ENCODE measurements at places on chromosomes 11 and 22.

DNA sequence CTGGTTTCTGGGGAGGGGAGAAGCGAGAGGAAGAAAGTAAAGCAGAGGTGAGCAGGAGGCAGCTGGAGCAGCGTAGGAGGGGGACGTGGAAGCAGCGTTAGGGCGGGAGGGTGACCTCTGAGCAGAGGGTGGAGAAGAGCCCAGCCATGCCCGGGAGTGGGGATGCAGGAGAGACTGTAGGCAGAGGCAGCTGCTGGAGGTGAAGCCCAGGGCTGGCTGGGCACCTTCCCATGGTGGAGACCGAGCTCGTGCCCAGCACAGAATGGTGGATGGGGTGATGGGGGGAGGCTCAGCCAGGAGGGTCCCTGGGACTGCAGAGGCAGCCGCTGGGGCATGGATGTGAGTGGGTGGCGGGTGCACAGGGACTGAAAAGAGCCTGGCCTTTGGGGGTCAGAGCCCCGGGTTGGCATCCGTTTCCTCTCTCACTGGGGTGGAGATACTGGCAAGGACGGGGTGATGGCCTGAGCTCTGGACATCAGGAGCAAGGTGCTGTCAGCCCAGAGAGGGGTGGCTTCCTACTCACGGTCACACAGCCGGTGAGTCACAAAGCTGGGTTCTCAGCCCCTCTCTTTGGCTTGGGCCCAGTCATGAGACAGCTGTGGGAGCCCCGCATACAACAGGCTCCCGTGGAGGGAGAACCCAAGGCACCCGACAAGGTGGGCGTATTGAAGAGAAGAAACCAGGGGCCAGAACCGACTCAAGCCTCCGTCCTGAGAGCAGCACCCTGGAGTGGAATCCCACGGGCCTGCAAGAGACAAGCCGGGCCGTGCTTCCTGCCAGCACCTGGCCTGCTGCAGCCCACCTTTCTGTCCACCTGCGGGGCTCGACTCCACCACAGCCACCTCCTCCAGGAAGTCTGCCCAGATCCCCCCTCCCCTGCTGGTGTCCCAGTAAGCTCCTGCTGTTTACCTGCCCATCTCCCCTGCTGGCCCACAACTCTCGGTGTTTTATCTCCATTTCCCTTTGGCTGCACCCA is 45.8 kb upstream of the FGF3 start:
- DNase-seq = no peak

DNA sequence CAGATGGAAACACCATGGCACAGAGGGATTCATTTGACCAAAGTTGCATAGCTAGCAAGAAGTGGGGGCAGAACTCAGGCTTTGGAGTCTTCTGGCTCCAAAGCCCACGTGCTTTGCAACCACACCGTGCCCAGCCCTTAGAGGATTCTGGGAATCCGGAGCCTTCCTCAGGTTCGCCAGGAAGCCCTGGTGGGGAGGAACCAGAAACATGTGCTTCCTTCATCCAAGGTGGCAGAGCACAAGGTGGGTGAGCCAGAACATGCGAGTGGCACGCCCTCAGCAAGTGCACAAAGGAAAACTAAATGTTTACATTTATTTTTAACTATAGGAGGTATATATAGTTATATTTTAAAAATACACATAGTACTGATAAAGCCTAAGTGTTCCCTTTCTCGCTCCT is 151.9 kb upstream of the NECTIN1 start:
- no peak for DNase-seq

DNA sequence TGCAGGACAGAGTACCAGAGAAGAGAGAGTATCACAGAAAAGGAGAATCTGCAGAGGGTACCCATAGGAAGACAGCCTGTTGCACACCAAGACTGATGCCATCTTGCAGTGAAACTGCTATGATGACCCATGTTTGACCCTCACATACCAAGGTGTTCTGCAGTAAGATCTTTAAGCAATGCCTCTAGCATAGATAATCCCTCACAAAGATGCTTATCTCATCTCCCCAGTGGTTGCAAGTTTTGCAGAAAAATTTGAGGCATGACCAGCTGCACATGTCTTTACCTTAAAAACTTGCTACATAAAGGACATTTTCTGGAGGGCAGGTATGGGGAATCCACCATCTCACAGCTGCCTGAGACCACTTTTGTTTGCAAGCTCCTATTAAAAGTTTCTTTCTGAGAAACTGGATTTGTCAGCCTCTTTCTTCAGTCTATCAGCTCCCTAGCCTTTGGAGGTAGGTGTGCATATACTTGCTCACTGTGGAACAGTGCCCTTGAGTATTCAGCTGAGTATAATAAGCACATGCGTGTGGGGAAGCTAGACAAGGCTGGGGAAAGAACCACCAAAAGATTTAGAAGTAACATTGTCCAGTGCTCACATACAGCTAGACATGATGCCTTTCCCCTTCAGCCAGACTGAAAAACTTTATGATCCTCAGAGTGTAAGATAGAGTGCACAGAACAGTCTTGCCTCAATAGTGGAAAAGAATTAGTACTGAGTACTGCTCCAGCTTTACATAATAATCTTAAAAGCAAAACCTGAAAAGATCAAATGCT is 100.3 kb upstream of the TEAD1 start:
- no peak for DNase-seq

DNA sequence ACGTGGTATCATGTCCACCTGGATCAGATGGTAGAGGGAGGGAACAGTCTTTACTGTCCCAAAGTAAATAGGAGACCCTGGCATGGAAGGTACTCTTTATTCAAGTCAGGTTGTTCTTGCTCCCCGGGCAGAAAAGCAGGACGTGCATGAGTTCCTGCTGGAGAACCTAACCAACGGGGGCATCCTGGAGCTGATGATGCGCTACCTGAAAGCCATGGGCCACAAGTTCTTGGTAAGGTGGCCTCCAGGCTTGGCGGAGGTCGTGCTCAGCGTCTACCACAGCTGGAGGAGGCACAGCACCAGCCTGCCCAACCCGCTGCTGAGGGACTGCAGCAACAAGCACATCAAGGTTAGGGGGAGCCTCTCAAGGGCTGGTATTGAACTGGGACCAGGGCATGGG is 48.7 kb downstream of the CABIN1 start:
- DNase-seq = no peak

- DNase-seq = no peak
Observed at GRCh38 chr22:24986816-24987215, 34.3 kb downstream of the KIAA1671 start.

- DNase-seq = no peak
Observed at GRCh38 chr11:112748713-112749543, 212.3 kb upstream of the NCAM1 start.

DNA sequence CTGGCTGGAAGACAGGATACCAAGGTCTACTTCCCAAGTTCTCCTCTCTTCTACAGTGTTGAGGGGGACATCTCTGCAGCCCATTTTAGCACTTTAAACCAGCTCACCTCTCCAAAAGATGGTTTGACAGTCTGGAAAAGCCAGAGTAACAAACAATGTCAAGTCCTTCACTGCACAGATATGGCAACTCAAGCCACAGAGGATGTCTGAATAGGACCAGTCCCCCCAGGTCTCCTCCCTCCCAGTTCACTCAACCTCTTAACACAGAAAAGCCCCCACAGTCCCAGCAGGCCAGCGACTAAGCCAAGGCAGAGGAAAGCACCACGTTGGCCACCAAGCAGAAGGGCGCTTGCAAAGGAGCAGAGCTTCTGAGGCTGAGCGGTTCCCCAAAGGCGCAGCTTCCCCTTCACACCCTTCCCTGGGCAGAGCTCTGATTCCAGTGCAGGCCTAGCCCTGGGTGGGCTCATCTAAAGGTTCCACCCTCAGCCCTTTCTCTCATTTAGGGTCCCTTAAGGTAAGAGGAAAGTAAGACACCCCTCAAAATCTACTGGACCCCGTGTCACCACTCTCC is 62.7 kb downstream of the PAK1 start:
- no peak for DNase-seq

DNA sequence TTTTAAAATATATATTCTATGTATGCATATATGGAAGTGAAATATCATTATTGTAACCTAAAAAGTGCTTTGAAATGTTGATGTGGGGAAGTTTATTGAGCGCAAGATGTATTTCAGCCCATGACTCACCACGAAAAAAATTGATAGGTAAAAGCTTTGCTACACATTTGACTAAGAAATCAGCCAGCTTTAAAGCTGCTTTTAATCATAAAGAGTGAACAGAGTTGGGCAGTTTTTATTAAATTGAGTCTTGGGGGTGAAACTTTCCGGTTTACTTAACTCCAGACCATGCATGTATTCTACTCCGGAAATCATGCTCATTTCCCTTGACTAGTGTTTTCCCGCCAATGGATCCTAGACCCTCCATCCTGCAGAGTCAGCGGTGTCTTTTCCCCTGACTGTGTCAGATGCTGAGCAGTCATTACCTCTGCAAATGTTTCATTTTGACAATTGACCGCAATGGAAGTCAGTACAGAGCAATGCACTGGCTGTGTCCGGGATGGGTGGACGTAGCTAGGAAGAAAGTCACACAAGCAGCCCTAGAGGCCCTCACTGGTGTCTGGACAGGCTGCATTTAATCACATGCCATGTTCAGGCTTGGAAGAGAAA is 47.2 kb upstream of the MPEG1 start:
- DNase-seq = no peak

DNA sequence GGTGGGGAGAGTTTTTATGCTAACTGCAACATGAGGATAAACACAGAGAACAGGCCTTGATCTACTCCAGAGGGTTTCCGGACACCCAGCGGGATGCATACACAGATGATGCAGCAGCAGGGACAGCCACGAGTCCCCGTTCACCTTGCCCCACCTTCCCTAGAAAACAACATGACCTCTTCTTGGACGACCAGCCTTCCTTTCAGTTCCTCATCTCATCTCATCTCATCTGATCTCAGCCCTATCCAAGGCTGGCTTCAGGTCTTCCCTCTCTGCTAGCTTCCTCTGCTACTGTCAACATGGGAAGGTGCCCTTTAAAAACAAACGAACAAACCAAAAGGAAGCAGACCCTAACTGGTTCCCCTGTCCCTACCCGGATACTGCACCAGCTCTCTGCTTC is 1356.2 kb downstream of the TBC1D22A start:
- DNase-seq = no peak

- no peak for DNase-seq
Observed at GRCh38 chr11:117743121-117743815, 53.7 kb downstream of the DSCAML1 start.

- DNase-seq = no peak
Observed at GRCh38 chr22:46393873-46394272, 58.4 kb downstream of the TRMU start.

- DNase-seq = no peak
Observed at GRCh38 chr11:87779276-87780067, 395.8 kb downstream of the RAB38 start.

GRCh38 chr22:42769574-42770447 is 49.1 kb upstream of the A4GALT start:
- no peak for DNase-seq

DNA sequence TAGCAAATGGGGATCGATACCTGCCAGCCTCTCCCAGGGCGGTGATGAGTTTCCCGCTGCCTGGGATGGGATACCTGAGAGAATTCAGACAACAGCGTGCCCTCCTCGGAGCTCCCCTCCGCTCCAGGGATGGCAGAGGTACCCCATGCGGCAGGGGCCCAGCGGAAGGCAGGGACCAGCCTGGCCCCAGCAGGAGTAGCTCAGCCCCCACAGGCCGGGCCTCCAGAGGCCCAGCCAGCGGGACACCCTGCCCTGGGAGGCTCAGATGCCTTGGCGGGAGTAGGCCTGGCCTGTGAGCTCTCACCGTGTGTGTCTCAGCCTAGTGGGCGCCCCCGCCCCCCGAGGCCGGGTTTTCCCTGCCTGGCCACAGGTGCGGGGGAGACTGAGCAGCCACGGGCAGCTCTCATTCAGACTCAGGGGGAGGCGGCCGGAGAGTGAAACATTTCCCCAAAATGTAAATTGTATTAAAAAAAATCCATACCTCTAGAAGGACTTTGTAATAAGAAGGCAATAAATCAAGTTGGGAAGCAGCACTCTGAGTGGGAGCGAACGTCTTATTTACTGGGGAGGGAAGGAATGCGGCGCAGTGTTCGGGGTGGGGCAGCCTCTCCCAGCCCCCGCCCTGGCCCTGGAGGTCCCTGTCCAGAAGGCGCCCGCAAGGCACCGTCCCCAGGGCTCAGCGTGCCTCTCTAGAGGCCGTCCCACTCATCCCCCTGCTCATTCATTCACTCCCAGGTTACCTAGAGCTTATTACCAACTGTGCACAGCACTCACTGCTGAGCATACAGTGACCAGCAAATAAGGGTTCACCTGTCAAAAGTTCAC is 888.0 kb downstream of the BRD1 start:
- no peak for DNase-seq
